Naive thymus-derived CD8-positive, alpha-beta T cell (primary cell): ENCODE measurements at places on chromosomes 16 and 17. TPM values are rescaled to one million over a fixed set of nuclear protein-coding genes. Genes with fewer than 3 reads are reported as not detected.

- no peaks in the 10 kb centered on the region for H3K36me3 ChIP-seq
- H3K27ac ChIP-seq = no peak overlapping the region
- peak; percentile 57 for DNase-seq
- no peaks in the 10 kb centered on the region for H3K27me3 ChIP-seq
Observed at GRCh38 chr17:50816771-50817751, 18.3 kb upstream of the WFIKKN2 start.

GRCh38 chr16:53561101-53561888 lies 58.3 kb upstream of the AKTIP start:
- H3K36me3 ChIP-seq = no peaks in the 10 kb centered on the region
- H3K27me3 ChIP-seq = peaks cover 2% of the 10 kb centered on the region
- DNase-seq = no peak
- H3K4me1 ChIP-seq = no peaks in the 10 kb centered on the region
- H3K27ac ChIP-seq = no peak overlapping the region
- no peak overlapping the region for H3K4me3 ChIP-seq

SRP68 gene
- polyA plus RNA-seq = 53.3 TPM

DNA sequence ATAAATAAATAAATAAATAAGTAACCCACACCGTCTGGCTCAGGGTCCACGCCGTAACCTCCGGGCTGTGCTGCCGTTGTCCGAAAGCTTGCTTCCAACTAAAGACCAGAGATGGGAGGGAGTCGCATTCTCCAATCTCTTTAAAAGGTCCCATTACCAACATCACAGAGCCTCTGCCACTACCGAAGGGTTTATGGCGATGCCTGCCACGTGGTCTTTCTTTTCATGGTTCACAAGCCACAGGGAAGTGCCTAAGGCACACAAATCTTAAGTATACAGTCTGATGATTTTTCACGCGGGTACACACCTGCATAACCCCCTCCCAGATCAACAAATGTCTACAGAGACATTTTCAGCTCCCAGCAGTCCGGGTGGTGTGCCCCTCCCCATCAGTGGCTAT lies 1.4 kb downstream of the COTL1 start:
- no peak for DNase-seq
- H3K27me3 ChIP-seq = no peaks in the 10 kb centered on the region
- H3K27ac ChIP-seq = peak overlapping the region; percentile 88
- peaks cover 28% of the 10 kb centered on the region for H3K36me3 ChIP-seq
- H3K4me3 ChIP-seq = peak overlapping the region; percentile 97

GRCh38 chr16:69329369-69330285 lies 761 bp downstream of the PDF start:
- H3K4me3 ChIP-seq = peak overlapping the region; percentile 73
- DNase-seq = no peak
- peaks cover 9% of the 10 kb centered on the region for H3K4me1 ChIP-seq
- H3K36me3 ChIP-seq = peaks cover 56% of the 10 kb centered on the region

- peaks cover 21% of the 10 kb centered on the region for H3K27me3 ChIP-seq
- no peaks in the 10 kb centered on the region for H3K36me3 ChIP-seq
- no peak for DNase-seq
Observed at GRCh38 chr16:55021595-55022475, 91.2 kb downstream of the IRX5 start.

DNA sequence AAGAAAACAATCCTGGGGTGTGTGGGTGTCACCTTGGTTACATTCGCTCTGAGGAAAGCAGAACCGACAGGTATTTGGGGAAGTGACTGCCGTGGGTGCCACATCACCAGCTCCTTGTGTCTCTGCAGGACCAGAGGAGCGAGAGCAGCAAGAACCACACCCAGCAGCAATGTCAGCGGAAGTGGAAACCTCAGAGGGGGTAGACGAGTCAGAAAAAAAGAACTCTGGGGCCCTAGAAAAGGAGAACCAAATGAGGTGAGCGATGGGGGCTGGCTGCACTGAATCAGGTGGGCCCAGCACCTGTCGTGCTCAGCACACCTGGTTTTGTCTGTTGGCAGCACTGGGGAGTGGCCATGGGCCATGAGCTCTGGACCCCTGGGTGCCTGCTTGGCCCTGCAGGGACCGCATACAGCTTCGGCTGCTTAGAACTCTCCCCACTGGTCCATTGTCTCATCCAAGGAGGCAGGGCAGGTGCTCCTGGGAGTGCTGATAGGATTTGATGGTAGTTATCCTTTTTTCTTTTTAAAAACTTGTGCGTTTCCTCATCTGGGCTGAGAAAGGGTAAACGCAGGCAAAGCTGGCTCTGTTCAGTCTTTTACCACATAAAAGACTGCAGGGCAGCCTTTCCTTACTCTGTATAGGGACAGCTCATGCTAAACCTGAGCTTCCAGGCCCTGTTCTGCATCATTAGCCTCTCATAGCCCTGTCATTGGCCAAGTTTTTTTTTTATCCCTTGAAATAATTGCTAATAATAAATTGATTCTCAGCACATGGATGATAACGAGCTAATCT lies 29.4 kb downstream of the HMOX2 start:
- H3K4me3 ChIP-seq = peak overlapping the region; percentile 74
- H3K4me1 ChIP-seq = peaks cover 35% of the 10 kb centered on the region
- peak overlapping the region; percentile 98 for H3K27ac ChIP-seq
- DNase-seq = peak; percentile 58
- H3K36me3 ChIP-seq = no peaks in the 10 kb centered on the region
- no peaks in the 10 kb centered on the region for H3K27me3 ChIP-seq

GRCh38 chr16:28607116-28607623 lies 2.7 kb downstream of the SULT1A1 start:
- H3K27me3 ChIP-seq = no peaks in the 10 kb centered on the region
- peaks cover 19% of the 10 kb centered on the region for H3K4me1 ChIP-seq

DNA sequence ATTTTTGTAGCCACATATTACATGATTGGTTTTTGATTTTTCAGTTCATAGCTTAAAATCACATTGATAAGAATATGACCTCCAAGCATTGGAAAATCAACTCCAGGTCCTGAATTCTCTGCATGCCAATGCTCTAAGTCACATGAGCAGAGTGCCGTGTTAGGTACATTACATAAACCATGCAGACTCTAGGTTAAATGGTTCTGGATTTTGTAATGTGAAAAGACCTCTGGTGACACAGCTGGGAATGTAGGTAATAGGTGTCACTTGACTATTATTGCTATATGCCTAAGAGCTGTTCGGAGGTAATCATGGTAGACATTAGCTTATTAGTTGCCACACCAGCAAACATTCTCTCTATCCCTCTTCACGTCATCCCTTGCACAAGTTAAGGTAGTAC lies 231.1 kb upstream of the SALL1 start:
- no peak overlapping the region for H3K4me3 ChIP-seq
- H3K27ac ChIP-seq = no peak overlapping the region
- H3K36me3 ChIP-seq = no peaks in the 10 kb centered on the region

GRCh38 chr16:68493412-68494070 lies 45.2 kb upstream of the SMPD3 start:
- H3K27me3 ChIP-seq = no peaks in the 10 kb centered on the region
- no peak overlapping the region for H3K27ac ChIP-seq
- H3K36me3 ChIP-seq = no peaks in the 10 kb centered on the region
- no peak for DNase-seq
- no peak overlapping the region for H3K4me3 ChIP-seq
- H3K4me1 ChIP-seq = no peaks in the 10 kb centered on the region

- H3K27me3 ChIP-seq = peaks cover 15% of the 10 kb centered on the region
- no peak overlapping the region for H3K4me3 ChIP-seq
- H3K36me3 ChIP-seq = no peaks in the 10 kb centered on the region
- no peak overlapping the region for H3K27ac ChIP-seq
- no peak for DNase-seq
Observed at GRCh38 chr17:34487626-34488025, 91.8 kb upstream of the TMEM132E start.

GRCh38 chr17:41689497-41690299 lies 1.0 kb downstream of the EIF1 start:
- peaks cover 43% of the 10 kb centered on the region for H3K4me1 ChIP-seq
- peak overlapping the region; percentile 94 for H3K4me3 ChIP-seq
- H3K36me3 ChIP-seq = peaks cover 29% of the 10 kb centered on the region
- H3K27ac ChIP-seq = peak overlapping the region; percentile 99
- H3K27me3 ChIP-seq = no peaks in the 10 kb centered on the region
